Right renal cortex interstitium (tissue), 3 donors: ENCODE measurements at places on chromosomes 16 and 17. TPM values are rescaled to one million over a fixed set of nuclear protein-coding genes. Genes with fewer than 3 reads are reported as not detected.

Gene EFCAB13
- polyA plus RNA-seq = 3.2 TPM

Gene C16orf74
- polyA plus RNA-seq = 3.0 TPM

Gene ASPHD1
- 0.87 TPM for polyA plus RNA-seq

GRCh38 chr17:64546716-64547115 lies 39.9 kb downstream of the CEP95 start:
- DNase-seq = no peak

DNA sequence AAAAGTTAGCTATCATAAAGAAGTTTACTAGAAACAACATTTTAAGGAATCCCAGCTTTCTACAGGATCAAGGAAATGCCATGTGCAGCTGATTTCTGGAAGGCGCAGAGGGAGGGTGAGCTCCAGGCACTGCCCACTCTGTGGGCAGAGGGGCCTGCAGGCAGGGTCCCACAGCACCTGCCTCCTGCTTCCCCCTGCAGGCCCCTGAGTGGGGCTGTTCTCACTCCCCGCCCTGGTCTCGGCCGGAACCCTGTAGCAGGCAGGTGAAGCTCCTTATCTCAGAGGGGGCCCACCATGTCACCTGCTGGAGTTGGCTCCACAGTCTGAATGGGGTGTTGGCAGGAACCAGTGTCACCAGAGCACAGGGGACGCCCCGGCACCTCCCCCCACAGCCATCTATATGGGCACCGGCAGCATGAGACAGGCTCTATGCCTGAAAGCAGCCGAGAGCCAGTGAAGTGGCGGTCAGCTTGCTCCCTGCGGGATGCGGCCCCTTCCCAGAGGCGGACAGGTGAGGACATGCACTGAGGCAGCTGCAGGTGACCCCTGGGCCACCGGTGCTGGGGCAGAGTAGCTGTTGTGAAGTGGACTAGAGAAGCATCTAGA lies 47.6 kb upstream of the FASN start:
- no peak for DNase-seq

GRCh38 chr17:73856556-73856955 lies 212.3 kb upstream of the SDK2 start:
- DNase-seq = no peak

DNA sequence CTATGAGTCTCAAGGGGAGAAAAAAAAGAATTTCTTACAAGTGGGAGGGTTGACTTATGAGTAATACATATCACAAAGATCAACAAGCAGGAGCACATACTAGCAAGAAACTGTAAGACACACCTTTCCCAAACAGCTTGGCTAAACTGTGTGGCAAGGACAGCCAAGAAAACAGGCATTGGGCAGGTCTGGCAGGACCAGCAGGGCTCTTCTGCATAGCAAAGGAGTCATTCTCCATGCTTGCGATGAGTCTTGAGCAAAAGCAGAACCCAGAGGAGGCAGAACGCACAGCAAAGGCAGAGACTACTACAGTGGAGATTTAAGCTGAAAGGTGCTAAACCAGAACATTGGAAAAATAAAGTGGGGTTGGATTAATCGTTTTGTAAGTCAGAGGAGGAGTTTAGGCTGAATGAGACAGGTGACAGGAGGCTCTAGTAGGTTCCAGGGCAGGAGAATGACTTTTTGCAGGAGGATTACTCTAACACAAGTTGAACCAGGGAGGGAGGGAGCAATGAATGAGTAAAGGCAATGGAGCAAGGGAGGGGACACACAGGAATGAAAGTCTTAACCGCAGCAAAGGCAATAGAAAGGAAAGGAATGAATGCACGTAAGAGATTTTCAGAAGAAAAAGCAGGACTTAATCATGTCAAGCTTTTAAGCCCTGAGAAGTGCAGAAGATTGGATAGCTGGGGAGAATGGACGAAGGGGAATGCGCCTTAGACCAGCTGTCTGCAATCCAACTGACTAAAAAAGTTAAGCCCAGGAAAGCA lies 2.7 kb downstream of the N4BP1 start:
- DNase-seq = no peak

DNA sequence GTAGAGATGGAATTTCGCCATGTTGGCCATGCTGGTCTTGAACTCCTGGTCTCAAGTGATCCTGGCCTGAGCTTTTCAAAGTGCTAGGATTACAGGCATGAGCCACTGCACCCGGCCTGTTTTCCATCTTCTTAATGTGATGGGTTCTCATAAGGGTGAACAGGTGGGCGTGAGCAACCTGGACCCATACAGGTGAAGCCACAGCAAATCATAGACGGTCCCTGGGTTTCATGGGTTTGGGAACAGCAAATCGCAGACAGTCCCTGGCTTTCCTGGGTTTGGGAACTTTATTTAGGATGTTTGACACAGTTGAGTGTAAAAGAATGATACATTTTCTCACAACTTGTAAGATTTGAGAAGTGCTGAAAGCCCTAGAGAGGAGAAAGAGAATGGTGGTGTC lies 12.9 kb upstream of the MEIOB start:
- no peak for DNase-seq

DNA sequence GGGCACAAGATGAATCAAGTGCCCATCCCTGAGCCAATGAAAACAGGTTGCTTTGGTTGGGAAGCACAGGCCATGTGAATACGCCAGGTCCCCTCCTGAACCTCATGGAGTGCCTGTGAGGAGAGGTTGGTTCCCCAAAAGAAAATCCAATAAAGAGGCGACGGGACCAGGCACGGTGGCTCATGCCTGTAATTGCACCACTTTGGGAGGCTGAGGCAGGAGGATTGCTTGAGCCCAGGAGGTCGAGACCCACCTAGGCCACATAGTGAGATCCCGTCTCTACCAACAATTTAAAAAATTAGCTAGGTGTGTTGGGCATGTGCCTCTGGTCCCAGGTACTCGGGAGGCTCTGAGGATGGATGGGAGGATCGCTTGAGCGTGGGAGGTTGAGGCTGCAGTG lies 3.5 kb upstream of the CORO1A start:
- DNase-seq = no peak

DNA sequence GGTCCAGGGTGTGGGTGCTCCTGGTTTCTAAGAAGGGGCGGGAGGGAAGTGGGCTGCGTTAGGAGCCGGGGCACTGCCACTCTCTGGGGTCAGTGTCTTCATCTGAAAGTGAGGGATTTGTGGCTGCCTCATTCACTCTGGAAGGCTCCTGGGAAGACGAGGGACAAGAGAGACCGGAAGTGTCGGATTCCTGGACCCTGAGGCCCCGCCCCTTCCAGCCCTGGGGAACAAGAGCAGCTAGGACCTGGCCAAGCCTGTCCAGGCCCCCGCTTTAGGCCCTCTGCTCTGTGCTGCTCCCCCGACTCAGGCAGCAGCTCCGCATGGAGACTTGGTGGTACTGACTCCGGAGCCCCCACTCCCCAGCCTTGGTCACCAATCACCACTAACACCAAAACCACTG lies 6.5 kb downstream of the LGALS3BP start:
- DNase-seq = no peak

GRCh38 chr16:65538976-65539375 lies 417.1 kb upstream of the CDH11 start:
- no peak for DNase-seq
